ENCODE measurements at places on chromosomes 16 and 17. TPM values are rescaled to one million over a fixed set of nuclear protein-coding genes. Genes with fewer than 3 reads are reported as not detected.

Gene LLGL2
- 28.1 TPM for total RNA-seq

Gene TEX19
- 0.51 TPM for total RNA-seq

GRCh38 chr16:60304720-60305119, 1570.6 kb upstream of the GOT2 start:
- no peaks in the 10 kb centered on the region for H3K36me3 ChIP-seq
- no peaks in the 10 kb centered on the region for H3K27me3 ChIP-seq
- no peak for DNase-seq
- H3K4me3 ChIP-seq = no peak overlapping the region

GRCh38 chr17:76447931-76448652, 4.9 kb downstream of the UBE2O start:
- DNase-seq = no peak
- peak overlapping the region; percentile 82 for H3K27ac ChIP-seq
- no peaks in the 10 kb centered on the region for H3K27me3 ChIP-seq
- H3K4me3 ChIP-seq = no peak overlapping the region
- peaks cover 55% of the 10 kb centered on the region for H3K4me1 ChIP-seq

DNA sequence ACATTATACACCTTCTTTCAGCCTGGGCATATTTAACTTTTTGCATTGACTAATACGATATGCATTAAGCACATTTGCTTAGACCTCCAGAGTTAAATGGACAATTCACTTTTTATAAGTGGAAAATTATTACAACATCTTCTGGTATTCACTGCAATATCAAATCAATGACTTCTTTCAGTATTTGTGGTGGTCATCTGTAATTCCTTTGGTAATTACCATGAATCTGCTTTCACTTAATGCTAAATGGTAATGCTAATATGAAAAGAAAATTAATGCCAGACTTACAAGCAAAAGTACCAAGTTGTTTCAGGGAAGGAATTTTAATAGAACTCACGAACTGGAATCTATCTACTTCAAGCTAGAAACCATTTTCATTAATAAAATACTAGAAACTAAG, 6.4 kb downstream of the GPATCH8 start:
- no peak overlapping the region for H3K4me3 ChIP-seq
- DNase-seq = no peak
- no peaks in the 10 kb centered on the region for H3K27me3 ChIP-seq
- H3K36me3 ChIP-seq = no peaks in the 10 kb centered on the region
- peaks cover 8% of the 10 kb centered on the region for H3K4me1 ChIP-seq

DNA sequence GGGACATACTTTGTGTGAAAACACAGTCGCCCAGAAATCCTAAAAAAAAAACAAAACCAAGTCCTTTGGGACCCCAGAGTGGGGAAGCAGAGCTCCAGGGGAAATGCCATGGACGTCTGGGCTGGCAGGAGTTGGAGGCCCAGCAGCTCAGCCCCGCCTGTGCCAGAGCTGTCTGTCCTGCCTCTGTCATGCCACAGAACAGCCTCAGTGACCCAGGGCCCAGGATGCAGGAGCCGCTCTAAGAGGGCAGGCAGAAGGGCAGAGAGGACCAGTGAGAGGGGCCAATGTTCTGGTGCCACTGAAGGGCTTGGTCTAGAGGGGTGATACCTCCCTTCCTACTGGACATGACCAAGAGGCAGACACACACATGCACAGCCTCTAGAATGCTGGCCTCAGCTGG, 166.2 kb downstream of the C16orf78 start:
- no peaks in the 10 kb centered on the region for H3K27me3 ChIP-seq
- H3K36me3 ChIP-seq = no peaks in the 10 kb centered on the region
- H3K4me3 ChIP-seq = no peak overlapping the region
- no peaks in the 10 kb centered on the region for H3K4me1 ChIP-seq
- H3K27ac ChIP-seq = no peak overlapping the region

GRCh38 chr16:13607289-13607688, 312.7 kb upstream of the ERCC4 start:
- no peak overlapping the region for H3K4me3 ChIP-seq
- no peak overlapping the region for H3K27ac ChIP-seq
- H3K36me3 ChIP-seq = no peaks in the 10 kb centered on the region
- no peak for DNase-seq
- no peaks in the 10 kb centered on the region for H3K4me1 ChIP-seq

GRCh38 chr17:339193-340061, 13.2 kb downstream of the RPH3AL start:
- peaks cover 52% of the 10 kb centered on the region for H3K4me1 ChIP-seq
- DNase-seq = no peak
- no peaks in the 10 kb centered on the region for H3K36me3 ChIP-seq
- no peak overlapping the region for H3K27ac ChIP-seq
- H3K27me3 ChIP-seq = no peaks in the 10 kb centered on the region

Measured in cardiac muscle cell (in vitro differentiated cells and primary cell).